ENCODE measurements at places on chromosomes 12 and 14.

DNA sequence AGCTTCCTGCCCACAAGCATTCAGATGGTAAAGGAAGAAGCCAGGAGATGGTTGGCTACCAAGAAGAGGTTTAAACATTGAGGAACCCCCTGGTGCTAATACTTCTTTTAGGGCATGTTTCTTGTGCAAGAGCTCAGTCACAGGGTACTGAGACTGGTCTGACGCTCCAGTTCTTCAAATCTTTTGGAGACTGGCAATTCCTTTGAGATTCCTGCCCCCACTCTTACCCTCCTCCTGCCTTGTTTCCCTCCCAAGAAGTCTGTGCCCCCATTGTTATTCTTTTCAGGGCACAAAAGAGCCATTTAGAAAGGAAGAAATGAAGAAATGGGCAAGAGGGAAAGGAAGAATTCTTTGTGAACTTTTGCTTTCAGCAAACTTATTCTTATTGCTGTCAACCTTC lies 11.8 kb downstream of the A2ML1 start:
- no peak for DNase-seq

DNA sequence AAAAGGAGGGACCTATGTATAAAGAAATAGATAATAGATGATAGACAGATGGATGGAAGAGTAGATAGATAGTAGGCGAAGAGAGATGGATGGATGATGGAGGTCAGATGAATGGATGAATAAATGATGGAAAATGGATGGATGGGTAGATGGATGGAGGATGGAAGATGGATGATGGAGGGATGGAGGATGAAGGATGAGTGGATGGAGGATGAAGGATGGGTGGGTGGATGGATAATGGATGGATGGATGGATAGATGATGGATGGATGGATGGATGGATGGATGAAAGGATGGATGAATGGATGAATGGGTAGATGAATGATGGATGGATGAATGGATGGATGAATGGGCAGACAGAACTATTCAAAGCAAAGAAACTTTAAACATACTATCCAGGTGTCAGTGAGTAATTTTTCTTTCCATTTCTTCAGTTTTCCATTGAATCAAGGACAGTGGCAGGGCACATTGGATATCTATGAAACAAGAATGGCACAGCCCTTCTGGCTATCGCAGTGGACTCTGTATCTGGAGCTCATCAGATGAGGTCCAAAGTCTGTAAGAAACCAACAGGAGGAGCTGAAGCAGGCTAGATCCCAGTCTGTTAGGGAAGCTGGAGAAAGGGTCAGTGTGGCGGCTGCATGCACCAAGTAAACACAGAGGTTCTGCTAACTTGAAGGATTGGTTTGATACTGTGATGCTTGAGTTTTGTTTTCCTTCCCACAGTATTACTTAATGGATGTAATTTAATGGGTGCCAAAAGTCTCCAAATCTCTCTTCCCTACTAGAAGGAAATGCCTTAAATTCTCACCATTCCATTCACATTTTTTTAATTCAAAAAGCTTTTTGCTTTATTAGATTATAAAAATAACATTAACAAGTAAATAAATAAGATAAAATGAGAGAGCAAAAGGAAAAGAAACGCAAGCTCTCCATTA lies 18.1 kb upstream of the MED13L start:
- DNase-seq, result no peak

- DNase-seq, result peak; percentile 60
Measured at GRCh38 chr12:118714051-118714460, 267.3 kb upstream of the SRRM4 start.

- DNase-seq, result no peak
Measured at GRCh38 chr12:109714141-109714912, 702 bp downstream of the FAM222A start.

GRCh38 chr14:85418721-85419120 lies 111.2 kb upstream of the FLRT2 start:
- no peak for DNase-seq

DNA sequence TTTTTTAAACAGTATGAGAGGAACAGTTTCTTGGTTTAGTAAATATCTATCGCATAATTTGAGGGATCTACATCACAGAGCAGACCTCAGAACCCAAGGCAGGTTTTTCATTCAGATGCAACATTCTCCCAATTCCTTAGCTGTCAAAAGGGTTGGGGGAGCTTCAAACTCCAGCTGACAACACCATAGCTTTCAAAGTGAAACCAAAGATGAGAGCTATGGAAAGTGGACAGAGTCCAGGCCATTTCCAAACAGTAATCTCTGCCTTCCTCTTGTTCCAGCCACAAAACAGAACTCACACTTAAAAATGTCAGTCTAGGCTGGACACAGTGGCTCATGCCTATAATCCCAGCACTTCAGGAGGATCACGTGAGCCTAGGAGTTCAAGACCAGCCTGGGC lies 87.8 kb downstream of the SPRING1 start:
- DNase-seq, result no peak

DNA sequence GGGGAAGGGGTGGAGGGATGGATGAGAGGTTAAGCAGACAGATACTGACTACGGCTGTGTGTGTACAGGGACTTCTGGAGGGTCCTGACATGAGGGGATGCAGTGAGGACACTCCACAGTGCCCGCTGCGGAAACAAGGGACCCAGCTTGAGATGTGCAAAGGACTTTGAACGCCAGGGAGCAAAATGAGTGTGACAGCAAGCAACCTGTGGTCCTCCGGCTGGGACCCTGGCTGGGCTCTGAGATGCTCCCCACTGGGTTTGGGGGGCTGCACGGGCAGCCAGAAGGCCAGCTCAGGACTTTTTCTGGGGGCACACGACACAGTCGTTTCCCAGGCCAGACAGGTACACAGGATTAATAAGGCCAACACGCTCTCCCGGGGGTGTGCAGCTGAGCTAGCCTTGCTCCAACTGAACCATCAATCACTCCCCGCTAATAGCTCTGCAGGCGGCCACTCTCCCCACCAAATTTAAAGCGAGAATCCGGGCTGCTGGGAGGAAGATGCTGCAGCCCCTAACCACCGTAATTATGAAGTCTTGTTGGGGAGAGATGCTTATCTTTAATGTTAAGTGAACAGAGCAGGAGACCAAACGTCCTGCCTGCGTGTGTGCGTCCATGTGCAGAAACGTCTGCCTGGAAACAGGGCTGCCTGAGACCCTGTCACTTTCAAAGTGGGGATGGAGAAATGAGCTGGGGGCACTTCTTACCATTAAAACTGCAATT lies 51.6 kb upstream of the DLK1 start:
- no peak for DNase-seq

GRCh38 chr12:43988838-43989560 lies 153.1 kb downstream of the TMEM117 start:
- DNase-seq, result no peak

- no peak for DNase-seq
Measured at GRCh38 chr12:53056296-53056695, 6.4 kb downstream of the TNS2 start.

DNA sequence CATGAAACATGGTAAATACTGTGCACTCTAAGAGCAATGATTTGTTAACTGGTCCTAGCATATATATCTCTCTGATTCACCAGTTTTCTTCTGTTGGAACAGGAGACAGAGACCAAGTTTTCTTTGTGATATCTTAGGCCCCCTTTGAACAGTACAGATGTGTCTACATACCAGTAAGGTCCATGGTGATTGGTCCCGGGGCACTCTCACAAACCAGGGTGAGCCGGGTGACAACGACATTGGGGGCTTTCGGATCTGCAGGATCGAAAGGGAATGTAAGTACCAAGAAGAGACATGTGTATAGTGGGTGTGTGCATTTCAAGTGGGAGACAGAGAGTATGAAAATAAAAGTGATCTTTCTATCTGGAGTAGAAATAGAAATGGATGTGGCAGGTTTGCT lies 11.3 kb upstream of the ERP27 start:
- peak; percentile 81 for DNase-seq

DNA sequence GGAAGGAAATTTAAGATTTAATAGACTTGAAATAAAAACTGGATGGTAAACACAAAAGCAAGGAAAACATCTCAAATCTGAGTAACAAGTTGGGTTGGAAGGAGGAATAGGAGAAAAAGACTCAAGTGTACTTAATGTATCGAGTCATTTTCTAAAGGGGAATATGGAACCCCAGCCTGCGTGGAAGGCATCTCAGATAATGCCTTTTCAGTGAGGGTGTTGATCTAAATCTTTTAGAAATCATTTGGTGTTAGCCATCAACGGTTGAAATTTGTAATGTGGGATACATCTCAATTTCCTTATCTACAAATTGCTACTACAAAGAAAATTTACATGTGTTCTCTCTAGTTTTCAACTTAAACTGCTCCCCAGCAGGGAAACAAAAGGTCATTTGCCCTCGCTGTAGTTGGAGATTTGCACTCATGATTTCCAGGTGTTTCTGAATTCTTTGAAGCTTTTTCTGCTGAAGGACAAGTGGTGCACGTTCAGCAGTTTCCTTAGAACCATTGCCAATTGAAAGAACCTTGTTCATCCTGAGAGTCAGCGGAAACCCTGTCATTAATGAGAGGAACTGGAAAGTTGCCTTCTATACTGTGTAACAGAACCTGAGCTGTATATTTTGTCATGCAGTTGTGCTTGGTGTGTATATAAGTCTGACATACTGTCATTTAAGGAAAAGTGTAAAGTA lies 2.2 kb downstream of the PCBP2 start:
- no peak for DNase-seq

DNA sequence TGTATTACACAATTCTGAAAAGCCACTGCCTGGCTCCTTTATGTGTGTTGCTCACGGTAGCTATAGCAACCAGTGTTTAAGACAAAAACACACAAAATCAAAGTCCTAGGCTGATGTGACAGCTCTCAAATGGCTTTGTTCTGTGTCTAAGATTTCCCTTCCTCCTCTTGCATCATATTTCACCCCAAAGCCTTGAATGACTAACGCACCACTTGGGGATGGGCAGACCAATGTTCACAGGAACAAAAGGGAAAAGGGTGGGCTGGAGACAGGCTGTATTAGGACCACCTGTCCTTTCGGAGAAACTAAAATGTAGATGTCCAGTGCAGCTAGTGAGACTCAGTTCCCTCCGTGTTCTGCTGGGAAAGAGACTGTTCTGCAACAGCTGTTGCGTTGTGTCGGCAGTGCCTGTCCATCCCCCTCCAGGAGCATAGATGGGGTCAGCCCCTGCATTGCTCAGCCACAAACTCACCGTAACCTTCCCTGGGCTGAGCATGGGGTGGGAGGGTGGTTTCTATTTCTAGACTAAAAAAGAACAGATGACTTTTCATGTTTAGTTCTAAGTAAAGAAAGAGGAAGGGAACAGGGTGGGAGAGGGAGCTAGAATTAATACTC lies 26.8 kb upstream of the DAAM1 start:
- DNase-seq, result peak; percentile 20

DNA sequence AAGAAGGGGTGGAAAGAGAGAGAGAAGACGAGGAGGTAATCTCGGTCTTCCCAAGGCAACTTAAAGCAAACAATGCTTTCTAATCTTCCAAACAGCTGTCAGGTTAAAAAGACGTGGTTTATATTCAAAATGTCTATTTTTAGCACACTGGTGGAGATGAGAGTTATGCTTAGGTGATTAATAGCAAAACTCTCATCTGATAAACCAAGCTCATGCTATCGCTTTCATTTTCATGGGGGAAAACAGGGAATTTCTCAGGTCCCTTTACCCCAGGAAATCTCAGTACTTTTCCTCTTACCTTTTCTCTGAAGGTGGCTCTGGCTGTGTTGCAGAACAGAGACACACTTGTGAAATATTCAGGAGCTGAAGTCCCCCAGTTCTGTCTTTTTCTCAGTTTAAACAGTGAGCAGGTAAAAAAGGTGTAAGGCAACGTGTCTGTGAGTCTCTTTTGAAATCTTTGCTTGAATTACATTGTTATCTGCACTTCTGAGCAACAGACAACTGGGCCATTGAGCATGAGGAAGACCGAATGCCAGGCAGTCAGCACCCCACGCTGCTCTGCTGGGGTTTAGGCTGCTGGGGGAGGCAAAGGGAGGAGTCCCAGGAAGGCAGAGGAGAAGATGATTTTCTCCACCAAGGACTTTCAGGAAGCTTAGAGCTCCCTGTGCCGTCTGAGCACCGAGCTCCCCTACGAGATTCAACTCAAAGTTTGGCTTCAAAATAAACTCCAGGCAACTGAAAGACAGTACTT lies 759.3 kb downstream of the BCL11B start:
- DNase-seq, result no peak

DNA sequence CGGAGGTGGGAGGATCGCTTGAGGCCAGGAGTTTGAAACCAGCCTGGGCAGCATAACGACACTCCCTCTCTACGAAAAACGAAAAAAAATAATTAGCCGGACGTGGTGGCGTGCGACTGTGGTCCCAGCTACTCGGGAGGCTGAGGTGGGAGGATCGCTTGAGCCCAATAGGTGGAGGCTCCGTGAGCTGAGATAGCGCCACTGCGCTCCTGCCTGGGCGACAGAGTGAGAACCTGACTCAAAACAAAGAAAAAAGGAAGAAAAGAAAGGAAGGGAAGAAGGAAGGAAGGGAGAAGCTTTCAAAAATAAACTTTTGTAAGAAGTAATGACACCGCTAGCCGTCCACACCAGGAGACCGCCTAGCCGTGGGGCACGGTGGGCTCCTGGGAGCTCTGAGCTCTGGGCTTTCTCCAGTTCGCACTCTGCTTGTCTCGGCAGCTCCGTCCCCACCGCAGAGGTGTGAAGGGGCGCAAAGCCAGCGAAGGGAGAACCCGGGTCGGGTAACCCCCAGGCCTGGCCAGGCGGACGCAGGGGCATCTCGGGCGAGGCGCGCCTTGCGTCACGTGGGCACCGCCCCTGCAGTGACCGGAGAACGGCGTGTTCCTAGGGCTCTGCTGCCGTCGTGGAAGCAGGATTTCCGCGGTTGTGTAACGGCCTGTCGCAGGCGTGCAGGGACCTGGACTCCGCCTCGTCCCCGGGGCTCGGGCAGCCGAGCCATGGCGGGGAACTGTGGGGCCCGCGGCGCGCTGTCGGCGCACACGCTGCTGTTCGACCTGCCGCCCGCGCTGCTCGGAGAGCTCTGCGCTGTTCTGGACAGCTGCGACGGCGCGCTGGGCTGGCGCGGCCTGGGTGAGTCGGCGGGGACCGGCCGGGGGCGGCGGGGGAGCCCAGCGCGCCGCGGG lies at the start of gene IRAK3:
IRAK3 (plus strand) TSS at position 631 of the 902 bp plus-strand sequence; CDS start at position 717, 86 bp downstream.
- no peak for DNase-seq

GRCh38 chr14:100541621-100542560 lies 45.3 kb downstream of the BEGAIN start:
- DNase-seq, result no peak

- no peak for DNase-seq
Measured at GRCh38 chr12:40768125-40768864, 76.1 kb downstream of the CNTN1 start.

GRCh38 chr14:85728476-85729065 lies 198.6 kb downstream of the FLRT2 start:
- DNase-seq, result no peak
